HT-29 (cell line): ENCODE measurements at places on chromosomes 5 and 9.

- DNase-seq = no peak
Observed at GRCh38 chr5:150147670-150148069, 8.0 kb downstream of the PDGFRB start.

GRCh38 chr9:93920131-93920800 is 34.9 kb downstream of the BARX1 start:
- DNase-seq = no peak

DNA sequence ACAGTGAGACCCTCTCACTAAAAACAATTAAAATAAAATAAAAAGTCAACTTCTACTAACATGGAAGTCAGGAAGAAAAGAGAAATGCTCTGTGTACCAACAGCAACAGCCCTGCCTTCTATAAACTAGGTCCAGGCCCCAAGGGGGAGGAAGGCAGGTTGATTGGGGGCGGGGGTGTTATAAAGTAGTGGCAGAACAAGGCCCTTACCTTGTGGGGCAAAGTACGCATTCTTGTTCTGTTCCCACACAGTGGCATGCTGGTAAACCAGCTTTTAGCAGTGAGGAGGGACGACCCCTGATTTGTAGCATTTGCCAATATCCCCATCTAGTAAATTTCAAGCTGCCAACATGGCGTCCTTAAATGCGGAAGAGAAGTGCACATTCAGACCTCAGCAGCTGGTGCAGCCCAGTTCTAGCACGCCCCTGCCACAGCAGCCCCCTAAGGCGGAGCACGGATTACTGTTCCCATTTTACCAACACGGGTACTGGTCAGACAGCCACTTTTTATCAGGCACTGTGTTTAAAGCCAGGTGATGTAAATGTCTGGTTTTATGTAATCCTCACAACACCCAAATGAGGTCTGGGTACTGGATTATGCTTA is 69.5 kb downstream of the GTF3C4 start:
- DNase-seq = no peak

DNA sequence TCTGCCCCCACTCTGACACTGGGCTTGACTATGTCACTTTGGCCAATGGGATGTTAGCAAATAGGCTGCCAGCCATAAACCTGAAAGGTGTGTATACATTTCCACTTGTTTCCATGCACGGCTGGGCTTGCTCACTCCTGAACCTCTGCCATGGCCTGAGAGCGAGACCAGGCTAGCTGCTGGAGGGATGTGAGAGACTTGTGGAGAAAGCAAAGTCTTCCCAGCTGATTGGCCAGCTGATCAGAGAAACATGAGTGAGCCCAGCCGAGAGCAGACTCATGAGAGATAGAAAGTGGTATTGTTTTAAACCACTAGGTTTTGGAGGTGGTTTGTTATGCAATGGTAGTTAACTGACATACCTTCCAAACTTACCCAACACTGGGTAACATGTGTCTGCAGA is 13.9 kb downstream of the FAM193B start:
- no peak for DNase-seq

DNA sequence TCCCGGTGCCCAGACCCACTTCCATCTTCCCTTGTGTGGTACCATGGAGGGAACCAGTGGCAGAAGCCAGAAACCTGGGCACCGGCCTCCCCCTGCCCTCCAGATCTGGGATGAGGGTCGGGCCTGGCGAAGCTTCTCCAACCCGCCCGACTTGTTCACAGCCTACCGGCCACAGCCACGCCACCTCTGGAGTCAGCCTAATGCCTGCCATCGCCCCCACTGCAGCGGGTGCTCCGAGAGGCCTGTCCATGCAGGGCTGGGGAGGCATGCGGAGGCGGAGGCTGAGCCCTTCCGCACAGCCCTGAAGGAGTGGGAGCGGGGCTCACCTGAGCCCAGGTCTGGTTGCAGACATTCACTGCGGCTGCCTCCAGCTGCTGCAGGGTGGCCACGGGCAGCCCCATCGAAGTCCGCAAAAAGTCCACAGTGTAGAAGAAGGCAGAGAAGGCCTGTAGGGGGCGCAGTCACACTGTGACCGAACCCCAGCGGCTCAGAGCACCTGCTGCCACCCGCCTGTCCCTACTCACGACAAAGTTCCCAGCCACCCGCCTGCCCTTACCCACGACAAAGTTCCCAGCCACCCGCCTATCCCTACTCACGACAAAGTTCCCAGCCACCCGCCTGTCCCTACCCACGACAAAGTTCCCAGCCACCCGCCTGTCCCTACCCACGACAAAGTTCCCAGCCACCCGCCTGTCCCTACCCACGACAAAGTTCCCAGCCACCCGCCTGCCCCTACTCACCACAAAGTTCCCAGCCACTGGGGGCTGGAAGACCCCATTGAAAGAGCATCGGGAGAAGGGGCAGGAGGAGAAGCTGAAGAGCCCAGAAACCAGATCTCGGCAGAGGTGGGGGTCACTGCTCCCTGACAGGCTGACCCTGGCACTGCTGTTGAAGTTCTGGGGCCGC is 3.8 kb upstream of the NPDC1 start:
- DNase-seq = peak; percentile 84

DNA sequence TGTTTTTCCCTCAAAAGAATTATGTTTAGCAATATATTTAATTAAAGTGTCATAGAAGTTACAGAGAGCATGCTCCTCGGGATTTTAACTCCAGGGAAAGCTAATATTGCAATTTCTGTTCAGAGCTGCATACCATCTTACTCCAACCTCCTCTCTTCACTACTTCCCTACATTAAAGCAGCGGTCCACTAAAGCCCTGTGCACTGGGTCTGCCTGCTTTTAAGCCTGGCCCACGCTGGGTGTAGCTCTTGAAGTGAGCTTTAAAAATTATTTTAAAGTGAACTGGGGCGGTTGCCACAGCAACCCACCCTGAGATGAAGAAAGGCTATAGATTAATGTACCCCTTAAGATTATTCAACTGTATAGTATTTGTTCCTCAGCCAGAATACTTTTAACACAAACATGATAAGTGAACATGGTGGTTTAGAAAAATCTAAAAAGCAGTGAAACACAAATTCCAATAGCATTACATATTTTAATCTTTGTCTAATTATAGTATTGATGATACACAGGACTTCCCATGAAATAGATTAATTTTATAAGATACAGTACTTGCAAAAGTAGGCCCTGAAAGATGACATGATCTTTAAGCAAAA is 3.9 kb upstream of the MEF2C start:
- DNase-seq = no peak

DNA sequence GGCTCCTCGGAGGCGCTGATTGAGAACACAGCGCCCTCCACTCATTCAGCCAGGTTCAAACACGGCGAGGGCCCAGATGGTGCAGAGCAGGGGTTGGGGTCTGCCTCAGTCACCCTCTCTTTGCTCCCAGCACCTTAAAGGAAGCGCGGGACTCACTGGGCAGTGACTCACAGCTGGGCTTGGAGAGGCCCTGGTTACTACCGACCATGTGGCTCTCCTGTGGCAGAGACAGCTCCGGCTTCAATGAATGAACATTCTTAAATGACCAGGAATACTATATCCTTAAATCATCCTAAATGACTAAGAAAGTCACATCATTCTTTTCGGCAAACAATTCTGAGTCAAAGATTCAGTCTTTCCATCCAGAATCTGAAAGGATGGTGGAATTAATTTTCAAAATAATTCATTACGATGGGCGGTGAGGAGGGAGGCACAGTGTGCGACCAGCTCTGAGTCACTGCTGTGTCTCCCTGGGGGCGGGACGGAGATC is 1.6 kb upstream of the INPP5E start:
- DNase-seq = no peak

- DNase-seq = no peak
Observed at GRCh38 chr5:36403632-36404311, 102.1 kb upstream of the RANBP3L start.

- DNase-seq = no peak
Observed at GRCh38 chr5:107294211-107294550, 376.6 kb downstream of the EFNA5 start.

GRCh38 chr9:17480966-17481365 is 97.9 kb upstream of the SH3GL2 start:
- DNase-seq = no peak

DNA sequence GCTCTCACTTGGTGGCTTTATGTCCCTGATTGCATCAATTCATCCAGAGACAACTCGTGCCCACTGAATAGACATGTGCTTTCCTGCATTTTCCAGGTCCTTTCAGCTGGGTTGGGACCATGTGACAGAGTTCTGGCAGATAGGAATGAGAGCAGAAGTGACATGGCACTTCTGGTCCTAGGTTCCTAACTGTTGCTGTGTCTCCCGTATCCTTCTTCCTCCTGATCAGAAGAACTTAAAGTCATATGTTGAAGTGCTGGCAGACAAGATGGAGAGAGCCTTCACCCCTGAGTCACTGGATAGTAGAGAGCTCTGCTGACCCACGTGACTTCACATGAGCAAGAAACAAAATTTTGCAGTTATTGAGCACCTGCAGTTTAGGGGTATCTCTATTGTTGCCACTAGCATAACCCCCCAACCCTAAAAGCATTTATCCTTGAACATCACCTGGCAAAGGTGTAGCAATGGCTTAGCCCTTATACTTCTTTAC is 80.0 kb downstream of the NREP start:
- DNase-seq = no peak

DNA sequence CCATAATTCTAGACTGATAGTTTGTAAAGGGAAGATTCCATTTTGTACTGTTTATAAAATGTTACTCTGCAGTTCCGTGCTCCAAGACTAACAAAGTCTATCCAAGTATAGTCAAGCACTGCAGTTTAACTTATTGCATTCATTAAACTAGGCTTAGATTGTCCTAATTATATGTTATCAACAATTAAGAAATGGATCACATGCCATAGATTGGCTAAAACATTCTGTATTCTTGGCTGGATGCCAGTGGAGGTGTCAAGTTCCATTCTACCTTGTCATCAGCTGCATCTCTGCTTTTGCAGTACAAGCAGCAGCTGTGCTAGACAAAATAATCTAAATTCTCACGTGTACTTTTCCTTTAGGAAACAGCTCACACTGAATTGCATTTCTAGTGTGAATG is 69.4 kb upstream of the MEF2C start:
- peak; percentile 32 for DNase-seq

DNA sequence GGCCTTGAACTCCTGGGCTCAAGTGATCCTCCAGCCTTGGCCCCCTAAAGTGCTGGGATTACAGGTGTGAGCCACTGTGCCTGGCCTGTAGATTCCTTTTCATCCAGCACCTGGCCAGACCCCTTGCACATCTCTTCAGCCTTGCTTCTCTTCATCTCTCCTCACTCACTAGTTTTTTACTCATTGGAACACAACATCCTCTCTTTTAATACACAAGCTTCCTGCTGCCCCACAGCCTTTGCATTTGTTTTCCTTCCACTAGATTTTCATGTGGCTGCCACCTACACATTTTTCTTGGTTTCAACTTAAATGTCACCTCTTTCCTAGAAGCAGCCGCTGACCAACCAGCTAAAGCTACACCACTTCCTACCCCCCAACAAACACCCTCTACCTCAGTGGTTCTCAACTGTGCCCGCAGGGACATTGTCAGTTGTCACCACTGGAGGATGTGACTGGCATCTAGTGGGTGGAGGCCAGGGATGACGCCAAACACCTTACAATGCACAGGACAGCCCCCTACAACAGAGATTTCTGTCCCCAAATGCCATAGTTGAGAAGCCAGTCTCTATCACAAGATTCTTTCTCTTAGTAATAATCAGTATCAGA is 33.7 kb downstream of the HAVCR1 start:
- no peak for DNase-seq

DNA sequence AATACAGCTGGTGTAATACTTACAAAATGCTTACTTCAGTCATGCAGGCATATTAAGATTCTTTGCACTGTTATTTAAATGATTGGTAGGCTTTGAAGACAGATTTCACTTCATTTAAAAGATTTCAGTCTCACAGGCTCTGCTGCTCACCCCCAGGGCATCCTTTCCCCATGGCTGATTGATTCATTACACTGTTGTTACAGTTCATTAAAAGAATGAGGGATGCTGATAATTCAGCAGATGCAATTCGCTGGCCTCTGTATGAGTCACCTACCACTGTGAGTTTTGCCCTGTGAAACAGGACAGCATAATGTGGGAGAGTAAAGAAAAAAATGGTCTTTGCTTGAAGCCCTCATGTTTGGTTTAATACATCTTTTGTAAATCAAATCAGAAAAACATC is 246.9 kb downstream of the CYLC2 start:
- DNase-seq = no peak

DNA sequence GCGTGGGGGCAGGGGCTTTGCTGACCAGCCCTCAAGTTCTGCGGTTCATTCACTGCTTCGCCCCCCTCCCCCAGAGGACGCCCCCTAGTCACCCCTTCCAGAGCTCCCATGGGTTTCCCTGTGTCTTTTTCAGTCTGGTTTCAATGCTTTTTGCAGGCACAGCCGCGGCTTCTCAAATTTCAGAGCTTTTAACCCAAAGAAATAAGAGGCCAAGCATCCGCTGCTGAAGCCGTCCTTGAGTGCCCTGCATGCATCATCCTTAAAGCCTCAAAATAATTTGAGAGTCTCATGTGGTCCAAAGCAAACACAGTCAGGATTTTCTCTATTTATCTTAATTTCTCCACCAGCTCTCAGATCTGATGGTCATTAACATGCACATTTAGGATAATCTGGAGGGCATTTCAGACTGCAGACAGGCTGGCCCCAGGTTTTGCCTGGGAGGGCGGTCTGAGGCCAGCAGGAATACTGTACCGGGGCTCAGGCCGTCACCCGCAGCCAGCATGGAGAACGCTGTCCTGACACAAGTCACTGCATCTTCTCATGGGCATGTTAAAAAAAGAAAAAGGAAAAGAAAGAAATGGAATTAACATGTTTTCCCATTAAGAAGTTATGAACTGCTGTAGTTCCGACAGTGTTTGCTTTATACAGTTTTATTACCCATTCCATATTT is 420.8 kb upstream of the IRX4 start:
- DNase-seq = no peak

DNA sequence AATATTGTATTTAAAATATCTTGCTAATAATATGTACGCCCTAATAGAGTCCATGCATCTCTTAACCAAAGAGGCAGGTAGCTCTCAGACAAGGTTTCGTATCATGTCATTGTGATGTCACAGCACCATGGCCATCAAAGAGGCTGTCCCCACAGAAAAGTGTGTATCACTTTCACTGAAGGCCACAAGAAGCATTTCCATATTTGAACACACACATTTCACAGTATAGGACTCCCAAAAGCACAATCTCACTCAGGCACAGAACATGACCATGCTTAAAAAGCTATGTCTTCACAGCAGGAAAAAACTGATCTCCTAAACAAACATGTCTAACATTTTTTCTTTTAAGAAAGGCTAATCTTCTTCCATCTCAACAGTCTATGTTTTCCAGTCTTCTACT is 133.8 kb downstream of the DENND1A start:
- DNase-seq = no peak

- DNase-seq = no peak
Observed at GRCh38 chr9:71302776-71303175, 181.4 kb upstream of the TRPM3 start.

DNA sequence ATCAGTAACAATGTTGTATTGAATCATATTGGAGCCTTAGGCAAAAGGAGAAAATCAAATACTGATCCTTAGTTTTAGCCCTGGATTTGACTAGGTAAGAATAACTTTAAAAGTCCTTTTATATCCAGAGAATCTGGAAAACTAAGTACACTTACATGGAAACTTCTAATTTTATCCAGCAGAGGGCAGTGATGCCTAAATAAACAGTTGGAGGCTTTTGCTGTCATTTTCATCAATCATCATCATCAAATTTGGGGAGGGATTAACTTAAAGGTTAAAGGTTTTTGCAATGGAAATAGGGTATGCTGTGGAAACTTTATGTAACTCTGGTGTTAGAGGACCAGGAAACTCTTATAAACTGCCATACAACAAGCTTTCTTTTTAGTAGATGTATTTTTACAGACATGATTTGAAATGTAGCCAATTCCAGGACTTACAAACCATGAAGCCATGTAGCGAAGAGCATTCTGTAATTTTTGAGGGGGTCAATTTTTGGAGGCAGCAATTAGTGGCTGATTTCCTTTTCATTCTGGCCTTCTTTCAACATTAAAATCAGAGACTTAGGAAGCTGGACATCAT is 112.7 kb downstream of the OSTF1 start:
- DNase-seq = peak; percentile 84
